ENCODE measurements at places on chromosomes 5 and 9.
A peak's percentile ranks its signal among the peaks of the same experiment; 100 is the strongest.

DNA sequence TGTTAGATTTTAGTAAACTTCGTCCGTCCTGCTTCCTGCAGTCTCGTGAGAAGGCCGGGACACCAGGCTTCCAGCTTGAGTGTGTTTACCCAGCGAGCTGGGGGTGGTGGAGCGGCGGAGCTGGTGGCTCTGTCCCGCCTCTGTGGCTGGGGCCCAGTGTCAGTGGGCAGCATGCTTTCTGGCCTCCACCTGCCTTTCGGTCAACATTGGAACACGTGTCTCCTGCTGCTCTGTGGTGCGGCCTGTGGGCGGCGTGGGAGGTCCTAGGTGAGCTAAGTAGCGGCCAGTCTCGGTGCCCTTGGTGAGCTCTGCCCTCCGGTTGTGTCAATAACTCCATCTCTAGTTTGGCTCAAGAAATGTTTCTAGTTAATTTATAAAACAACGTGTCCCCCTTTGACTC, 125.9 kb downstream of the GADD45G start:
- no peak for DNase-seq

GRCh38 chr5:15013654-15014463, 142.3 kb upstream of the ANKH start:
- DNase-seq = peak; percentile 32

GRCh38 chr5:109584986-109585599, 104.6 kb upstream of the MAN2A1 start:
- no peak for DNase-seq

DNA sequence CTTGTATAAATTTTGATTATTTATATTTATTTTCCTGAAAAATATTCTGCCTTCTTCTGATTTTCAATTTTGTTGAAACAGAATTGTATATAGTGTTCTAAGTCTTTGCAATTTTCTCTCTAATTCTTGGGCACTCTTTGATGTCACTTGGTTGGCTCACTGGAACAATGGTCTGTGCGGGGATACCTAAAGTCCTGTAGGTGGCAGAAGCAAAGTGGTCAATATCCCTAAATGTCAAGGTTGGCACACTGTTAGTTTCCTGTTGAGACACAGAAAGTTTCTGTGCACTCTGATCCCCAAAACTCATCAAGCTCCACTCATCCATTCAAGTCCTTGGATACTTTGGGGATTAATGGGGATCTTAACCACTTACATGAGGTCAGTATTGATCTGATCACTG, 480.8 kb upstream of the CCNG1 start:
- no peak for DNase-seq

Measured in NCI-H1436 (cell line).